ENCODE measurements at places on chromosomes 7 and 10.
A peak's percentile ranks its signal among the peaks of the same experiment; 100 is the strongest.

DNA sequence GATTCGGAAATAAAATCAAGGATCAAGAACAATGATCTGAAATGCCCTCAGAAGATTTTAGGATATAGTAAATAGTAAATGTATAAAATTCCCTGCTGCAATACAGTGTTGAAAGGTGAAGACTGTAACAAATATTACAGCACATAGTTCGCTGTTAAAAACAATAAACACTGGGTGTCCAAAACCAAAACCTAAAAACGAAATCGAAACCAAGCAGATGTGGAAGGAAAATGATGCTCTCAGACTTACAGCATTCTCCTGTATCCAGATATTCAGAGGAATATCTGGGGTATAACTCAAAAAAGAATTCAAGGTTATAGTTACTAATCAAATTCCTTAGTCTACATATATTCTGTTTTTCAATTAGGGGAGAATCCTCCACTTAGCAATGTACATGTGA is 708.1 kb upstream of the PCDH15 start:
- DNase-seq, result no peak

GRCh38 chr7:46220066-46220630 is 299.1 kb upstream of the IGFBP3 start:
- DNase-seq, result no peak

DNA sequence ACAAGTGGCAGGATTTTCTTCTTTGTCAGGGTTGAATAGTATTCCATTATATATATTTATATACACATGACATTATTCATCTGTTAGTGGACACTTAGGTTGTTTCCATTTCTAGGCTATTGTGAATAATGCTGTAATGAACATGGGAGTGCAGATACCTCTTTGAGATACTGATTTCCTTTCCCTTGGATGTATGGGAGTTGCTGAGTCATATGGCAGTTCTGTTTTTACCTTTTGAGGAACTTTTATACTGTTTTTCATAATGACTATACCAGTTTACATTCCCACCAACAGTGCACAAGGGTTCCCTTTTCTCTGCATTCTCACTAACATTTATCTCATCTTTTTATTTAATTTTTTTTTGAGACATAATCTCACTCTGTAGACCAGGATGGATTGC is 1.8 kb upstream of the CLCN1 start:
- no peak for DNase-seq

- DNase-seq, result no peak
Observed at GRCh38 chr10:30813872-30814481, 184.4 kb upstream of the LYZL2 start.

GRCh38 chr7:81949306-81949705 is 179.5 kb upstream of the HGF start:
- no peak for DNase-seq

GRCh38 chr7:37181550-37181932 is 267.1 kb downstream of the ELMO1 start:
- DNase-seq, result no peak

GRCh38 chr10:129275886-129276285 is 191.2 kb upstream of the MGMT start:
- DNase-seq, result no peak

GRCh38 chr7:75740846-75741497 is 2.2 kb upstream of the HIP1 start:
- DNase-seq, result no peak

- DNase-seq, result no peak
Observed at GRCh38 chr7:121755818-121756552, 117.0 kb upstream of the PTPRZ1 start.

GRCh38 chr7:13821152-13821787 is 168.2 kb downstream of the ETV1 start:
- no peak for DNase-seq

DNA sequence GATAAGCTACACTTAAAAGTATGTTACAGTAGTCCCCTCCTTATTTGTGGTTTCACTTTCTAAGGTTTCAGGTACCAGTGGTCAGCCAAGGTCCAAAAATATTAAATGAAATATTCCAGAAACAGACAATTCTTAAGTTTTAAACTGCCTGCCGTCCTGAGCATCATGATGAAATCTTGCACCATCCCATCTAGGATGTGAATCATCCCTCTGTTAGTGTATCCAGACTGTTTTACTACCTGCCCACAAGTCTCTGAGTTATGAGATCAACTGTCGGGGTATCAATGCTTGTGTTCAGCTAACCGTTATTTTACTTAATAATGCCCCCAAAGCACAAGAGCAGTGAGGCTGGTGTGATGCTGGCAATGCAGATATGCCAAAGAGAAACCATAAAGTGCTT is 11.4 kb downstream of the KDM7A start:
- no peak for DNase-seq

DNA sequence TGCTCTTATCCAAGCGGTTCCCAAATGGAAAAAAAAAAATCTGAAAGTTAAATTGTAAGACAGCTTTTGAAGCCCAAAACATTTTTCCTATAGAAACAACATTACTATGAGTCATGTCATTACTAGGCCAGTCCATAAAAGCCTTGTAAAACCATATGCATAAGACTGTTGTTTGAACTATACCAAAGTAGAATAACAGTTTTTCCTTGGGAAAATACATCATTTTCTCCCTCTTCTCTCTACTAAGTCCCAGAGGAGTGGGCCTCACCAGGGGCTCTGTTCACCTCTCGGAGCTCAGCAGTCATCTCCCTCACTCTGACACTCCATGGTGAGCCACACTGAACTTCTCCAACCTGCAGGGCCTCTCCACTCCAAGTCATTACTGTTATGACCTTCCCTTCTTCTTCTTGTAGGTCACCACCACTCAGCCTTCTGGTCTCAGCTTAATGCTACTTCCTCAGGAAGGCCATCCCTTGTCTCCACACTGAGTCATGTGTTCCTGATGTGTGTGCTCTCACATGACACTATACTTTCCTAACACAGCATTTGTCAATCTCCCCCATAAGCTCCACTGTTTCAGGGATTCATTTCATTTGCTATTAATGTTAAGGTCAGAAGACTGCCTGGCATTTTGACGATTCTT is 32.5 kb downstream of the ZNF438 start:
- no peak for DNase-seq

DNA sequence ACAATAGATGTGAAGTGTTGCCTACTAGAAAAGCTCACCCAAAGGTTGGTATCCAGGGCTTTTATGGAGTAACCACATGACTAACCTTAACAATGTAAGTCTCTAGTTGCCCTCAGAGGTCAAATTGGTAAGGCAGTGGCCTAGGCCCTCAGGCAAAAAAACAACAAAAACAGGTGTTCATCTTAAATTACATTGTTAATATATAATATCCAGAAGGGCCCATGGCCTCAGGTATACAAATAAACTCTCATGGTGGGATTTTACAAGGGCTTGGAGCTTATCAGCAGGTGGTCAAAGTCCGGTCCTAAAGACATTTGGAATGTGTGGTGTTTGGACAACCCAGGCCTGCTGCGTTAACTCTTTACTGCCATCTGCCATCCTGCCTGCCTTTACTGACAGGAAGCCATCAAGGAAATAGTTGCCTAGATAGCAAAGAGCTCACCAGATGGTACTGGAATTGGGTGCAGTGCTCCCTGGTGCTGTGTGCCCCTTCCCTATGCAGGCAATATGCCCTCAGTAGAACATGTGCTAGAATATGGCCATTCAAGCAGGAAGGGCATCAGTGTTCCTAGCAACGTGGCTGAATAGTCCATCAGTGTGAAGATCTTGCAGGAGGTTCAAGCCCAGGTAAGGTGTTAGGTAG is 36.2 kb downstream of the TOMM7 start:
- DNase-seq, result no peak

- DNase-seq, result no peak
Observed at GRCh38 chr7:144991041-144991440, 155.2 kb upstream of the TPK1 start.

DNA sequence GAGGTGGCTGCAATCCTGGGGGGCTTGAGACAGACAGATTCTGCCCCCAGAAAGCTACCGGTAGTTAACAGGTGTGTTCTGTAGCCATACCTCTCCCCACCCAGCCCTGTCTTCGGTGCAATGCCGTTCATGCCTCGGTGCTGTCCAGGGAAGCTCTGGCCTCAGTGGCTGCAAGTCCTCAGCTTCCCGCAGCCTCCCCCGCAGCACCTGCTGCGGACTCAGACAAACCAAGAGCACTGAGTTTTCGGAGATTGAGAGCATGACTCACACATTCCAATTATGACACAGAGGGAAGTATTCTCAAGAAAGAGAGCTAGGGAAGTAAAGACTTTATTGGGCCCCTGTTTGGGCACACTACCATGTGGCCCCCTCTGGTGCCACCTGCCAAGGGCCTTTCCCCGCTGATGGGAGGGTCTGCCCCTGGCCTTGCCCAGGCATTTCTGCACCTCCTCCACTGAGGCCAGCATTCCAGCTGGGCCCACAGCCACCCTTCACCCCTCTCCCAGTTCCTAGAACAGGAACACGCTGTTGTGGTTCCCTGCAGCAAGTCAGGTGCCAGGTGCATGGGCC is 30.2 kb upstream of the EZH2 start:
- peak; percentile 18 for DNase-seq

- peak; percentile 55 for DNase-seq
Observed at GRCh38 chr7:74094224-74095101, 10.9 kb downstream of the LIMK1 start.

DNA sequence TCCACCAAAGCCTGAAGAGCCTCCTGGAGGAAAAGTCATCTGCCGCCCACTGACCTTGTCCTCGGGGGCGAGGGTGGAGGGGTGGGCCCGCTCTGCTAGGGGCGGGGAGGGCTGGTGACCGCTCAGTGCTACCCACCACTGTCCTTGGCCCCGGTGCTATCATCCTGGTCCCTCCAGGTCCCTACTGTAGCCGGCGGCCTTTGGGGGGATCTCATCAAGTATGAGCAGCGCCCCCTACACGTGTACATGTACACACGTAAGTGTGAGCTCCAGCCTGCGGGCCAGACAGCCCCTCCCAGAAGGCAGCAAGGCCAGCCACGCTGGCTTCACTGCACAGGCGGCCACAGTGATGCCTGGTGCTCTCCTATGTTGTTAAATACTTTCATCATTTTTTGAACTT is 19.6 kb downstream of the TTYH3 start:
- no peak for DNase-seq

DNA sequence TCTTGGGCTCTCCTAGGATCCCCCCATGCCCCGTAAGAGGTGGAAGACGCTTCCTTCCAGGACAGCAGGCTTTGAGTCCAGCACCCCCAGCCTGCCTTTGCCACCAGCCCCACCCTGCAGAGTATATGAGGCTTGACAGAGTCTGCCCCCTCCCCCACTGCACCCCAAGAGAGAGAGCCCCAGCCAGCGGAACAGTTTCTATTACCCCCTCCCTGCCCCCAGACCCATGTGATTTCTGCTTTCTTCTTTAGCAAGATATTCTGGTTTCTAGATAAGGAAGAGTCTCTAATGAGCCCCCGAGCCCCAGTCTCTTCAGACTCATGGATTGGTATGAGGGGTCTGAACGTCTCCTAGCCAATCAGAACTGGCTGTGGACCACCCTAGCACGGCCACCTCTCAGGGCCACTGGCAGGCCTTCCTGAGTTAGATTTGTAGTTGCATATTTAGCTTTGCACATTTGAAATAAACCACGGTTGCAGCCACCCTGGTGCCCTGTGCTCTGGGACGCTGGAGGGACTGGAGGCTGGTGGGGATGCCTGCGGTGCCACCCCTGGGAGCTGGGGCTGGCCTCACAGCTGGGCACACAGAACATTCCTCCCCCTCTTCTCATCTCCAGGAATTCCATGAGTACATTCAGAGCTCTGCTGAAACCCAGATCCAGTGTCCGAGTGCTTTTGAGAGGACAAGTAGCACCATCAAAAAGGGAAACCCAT is 3.0 kb upstream of the SH2B2 start:
- no peak for DNase-seq

DNA sequence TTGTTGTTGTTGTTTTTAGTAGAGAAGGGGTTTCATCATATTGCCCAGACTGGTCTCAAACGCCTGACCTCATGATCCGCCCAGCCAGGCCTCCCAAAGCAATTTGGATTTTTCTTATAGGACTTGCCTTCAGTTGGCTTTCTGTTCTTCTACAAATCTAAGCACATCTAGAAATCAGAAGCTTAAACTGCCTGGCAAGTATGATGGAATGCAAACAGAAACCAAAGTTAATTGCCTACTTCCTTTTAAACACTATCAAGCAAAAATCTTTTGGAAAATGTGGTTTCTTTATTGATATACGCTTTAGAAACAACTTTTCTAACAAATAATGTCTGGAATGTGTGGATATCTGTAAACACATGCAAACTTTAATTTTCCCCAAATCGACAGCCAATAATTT is 64.9 kb downstream of the USP6NL start:
- no peak for DNase-seq

DNA sequence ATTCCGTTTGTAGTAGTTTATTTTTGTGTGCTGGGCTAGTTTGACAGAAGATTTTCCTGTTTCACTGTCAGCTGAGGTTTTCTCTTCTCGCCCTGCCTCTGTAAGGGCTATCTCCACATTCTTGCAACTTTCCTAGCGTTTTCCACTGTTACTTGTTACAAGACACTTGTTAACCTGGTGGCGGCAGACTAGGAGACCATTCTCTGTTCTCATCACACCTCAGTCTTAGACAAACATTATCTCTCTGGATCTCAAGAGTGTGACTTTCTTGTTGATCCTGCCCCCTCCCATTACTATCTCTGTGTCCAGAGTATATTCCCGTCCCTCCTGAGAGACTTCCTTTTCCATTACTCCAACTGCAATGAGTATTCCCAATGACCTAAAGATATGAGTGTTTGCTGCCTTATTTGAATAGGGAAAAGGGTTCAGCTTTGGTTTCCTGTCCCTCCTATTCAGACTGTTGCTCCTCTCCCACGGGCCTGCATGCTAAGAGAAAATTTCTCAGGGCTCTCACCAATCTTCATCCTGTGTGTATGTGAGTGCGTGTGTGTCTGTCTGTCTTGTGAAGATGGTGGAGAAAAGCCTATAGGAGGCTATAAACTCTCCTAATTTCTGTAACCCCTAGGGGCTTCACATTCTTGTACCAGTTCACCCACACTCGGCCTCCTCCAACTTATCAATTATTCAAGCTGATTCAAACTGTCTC is 722.4 kb upstream of the POT1 start:
- DNase-seq, result no peak

DNA sequence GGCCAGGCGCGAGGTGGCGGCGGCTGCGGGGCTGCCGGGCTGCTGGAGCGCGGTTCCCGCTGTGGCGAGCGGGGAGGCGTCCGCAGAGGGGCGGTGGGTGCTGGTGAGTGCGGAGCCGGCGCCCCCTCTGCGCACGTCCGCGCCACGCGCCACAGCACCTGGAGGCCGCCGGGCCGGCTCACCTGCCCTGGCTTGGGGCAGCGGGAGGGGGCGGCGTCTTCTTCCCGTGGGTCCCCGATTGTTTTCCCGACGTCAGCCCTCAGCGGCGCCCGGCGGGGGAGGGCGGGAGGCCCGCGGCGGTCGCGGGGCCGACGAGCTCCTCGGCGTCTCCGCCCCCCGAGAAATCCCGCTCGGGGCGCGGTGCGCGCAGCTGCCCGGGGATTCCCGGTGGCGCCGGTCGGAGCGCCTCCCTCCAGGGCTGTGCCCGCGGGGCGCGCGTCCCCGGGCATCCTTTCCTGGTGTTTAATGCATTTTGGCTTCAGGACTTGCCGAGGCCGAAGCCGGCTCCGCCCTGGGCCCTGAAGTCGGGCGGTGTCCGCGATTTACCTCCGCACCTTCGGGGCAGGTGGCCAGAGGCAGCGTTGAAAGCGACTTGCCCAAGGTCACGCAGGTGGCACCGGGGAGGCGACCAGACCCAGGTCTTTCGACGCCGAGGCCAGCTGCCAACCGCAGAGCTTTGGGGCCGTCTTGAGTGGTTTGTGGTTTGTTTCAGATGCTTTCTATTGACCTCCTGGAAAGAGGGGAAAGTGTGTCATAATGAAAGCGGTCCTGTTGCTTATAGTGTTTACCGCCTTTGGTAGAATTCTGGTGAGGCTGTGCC is 561 bp downstream of the PLEKHA1 start:
- DNase-seq, result peak; percentile 53

Measured in activated CD4-positive, alpha-beta T cell treated with anti-CD3 and anti-CD28 coated beads for 1 hour (primary cell).